Stimulated activated CD8-positive, alpha-beta memory T cell treated with anti-CD3 and anti-CD28 coated beads, Interleukin-15, amount 100 ng/mL, for 4 hours (primary cell): ENCODE measurements at places on chromosomes 7 and 10.
A peak's percentile ranks its signal among the peaks of the same experiment; 100 is the strongest.

- DNase-seq, result no peak
Measured at GRCh38 chr7:30888747-30889146, 22.9 kb upstream of the AQP1 start.

GRCh38 chr10:36872702-36873393, 252.6 kb upstream of the ANKRD30A start:
- DNase-seq, result no peak

- no peak for DNase-seq
Measured at GRCh38 chr10:19930936-19931893, 115.0 kb downstream of the PLXDC2 start.

DNA sequence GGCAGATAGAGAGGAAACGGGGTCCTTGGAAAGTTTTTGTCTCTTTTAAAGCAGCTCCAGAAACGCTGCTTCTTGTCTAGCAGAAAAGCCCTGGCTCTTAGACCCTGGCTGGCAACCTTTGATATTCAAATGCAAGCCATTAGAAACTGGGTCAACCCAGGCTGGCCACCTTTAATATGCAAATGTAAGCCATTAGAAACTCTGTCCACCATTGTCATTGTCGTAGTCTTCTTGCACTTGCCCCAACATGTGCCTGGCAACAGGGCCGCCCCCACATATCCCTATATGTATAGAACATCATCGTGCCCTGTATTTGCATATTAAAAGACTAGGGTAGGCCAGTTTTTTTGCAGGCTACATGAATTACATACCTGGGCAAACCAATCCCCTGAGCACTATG, 621.3 kb upstream of the DPP6 start:
- DNase-seq, result no peak

GRCh38 chr10:108250936-108251620, 1086.6 kb upstream of the SORCS1 start:
- no peak for DNase-seq

- DNase-seq, result peak; percentile 58
Measured at GRCh38 chr7:32891043-32891799, at the start of gene KBTBD2. KBTBD2 (minus strand) TSS chr7:32891760; CDS start chr7:32879604, 12,156 bp downstream.

GRCh38 chr7:121954803-121955202, 81.8 kb downstream of the PTPRZ1 start:
- no peak for DNase-seq

DNA sequence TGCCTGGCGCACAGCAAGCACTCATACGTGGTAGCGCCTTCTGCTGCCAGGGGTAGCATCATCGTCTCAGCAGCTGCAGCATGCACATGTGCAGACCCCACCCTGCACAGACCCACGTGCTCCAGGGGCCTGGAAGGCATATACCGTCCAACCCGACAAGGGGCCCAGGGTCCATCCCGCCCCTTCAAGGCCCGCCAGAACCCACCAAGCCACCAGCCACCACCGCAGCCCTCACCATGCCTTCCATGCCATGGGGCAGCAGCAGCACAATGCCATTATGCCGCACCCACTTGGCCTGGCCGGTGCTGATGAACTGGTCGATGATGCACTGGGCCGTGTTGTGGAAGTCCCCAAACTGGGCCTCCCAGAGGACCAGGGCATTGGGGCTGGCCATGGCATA, 22.7 kb downstream of the OGDHL start:
- no peak for DNase-seq

DNA sequence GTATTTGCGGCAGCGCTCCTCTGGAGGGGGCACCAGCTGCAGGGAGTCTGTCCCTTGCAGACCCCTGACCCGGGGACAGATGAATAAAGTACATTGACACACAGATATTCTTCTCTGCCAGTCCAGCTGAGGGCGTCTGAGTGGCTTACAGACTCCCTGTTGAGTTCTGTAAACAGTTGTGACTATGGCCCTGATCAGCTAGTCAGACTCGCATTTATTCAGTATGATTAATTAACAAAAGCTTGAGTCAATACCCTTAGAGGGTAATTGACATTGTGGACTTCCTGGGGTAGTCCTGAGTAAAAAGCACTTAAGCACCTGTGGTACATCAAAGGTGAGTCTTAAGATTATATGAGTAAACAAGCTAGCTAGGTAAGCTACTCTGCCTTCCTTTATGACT, 21.0 kb downstream of the ANKRD30A start:
- DNase-seq, result no peak

- DNase-seq, result no peak
Measured at GRCh38 chr10:103144041-103144440, 49.0 kb downstream of the NT5C2 start.

DNA sequence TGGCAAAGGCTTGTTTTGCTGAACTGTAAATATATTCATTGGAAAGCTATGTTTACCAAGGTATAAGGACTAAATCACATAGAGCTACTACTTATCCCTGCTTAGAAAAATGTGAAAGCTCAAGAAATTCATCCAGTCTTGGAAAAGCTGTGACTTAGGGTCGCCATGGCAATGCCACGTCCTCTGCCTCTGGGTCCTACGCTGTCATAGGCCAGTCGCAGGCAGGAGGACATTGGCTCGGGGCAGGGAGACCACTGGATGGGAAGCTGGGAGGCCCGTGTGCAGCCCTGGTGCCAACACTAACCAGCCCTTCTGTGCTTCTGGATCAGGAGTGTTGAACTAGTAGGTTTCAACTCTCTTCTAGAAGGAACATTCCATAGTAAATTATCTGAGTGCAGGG, 67.3 kb upstream of the PDZD8 start:
- no peak for DNase-seq

- DNase-seq, result no peak
Measured at GRCh38 chr10:21047096-21047495, 150.0 kb upstream of the NEBL start.

DNA sequence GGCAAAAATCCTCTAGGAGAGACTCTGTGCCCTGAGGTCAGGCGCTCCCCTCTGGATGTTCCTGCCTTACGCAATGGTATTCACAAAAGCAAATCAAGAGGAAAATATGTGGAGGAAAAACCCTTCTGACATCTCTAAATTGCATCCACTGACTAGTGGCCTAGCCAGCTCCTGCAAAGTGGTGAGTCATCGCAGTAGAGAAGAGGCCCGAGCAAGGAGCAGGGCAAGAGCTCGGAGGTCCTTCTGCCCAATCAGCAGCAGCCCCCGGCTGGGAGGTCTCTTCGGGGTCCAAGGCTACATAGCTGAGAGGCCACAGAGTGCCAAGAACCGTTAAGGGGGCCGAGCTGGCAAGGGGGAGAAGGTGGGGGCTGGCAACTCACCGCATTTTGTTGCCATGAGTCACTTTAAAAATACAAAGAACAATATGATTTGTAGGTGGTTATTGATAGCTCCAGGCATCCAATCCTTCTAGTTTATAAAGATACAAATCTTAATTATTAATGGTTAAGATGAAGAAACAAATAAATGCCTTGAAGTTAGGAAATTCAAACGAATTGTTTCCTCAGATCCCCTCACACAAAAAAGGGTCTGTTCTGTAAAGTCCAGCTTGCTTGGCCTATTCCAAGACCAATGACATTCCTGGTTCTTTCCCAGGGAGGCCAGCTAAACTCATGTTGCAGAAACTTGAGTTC, 161.6 kb downstream of the PKD1L1 start:
- DNase-seq, result no peak

DNA sequence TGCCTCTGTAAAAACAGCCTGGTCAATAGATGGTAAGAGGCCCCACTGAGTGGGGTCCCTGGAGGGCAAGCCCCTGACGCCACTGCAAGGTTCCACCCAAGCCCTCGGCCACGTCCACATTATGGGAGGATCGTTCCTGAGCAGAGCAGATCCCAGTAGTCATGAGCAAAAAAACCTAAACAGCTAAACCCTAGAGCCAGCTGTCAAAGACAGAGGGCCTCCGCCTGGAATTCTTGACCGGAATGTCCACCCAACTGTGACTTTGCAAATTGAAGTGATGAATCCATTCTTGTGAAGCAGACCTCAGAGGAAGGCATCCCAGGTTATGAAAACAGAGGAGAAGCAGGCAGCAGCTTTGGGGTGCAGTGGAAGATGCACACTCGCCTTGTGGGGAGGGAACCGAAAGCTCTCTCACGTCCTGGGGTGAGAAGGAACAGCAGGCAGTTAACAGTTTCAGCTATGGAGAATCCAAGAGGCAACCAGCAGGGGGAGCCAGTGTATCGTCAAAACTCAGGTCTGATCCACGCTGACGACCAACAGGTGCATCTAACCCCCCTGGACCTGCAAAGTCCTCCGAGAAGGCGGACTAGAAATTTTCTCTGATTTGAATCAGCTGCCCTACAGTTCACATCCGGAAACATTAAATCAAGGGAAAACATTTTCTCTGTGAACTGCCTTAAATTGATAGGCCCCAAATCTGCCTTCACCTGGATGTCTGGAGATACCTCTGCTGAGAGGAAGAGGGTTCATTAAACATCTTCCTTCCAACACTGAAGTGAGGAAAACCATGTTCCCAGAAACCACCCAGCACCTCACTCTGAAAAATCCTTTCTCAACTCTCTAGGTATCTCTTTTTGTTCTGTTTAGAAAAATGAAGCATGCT, 139.1 kb upstream of the PFKP start:
- DNase-seq, result peak; percentile 27
